ENCODE measurements at places on chromosomes 2 and 18.

- no peak for DNase-seq
These were observed 51.3 kb downstream of the NRP2 start for GRCh38 chr2:205733648-205734047.

DNA sequence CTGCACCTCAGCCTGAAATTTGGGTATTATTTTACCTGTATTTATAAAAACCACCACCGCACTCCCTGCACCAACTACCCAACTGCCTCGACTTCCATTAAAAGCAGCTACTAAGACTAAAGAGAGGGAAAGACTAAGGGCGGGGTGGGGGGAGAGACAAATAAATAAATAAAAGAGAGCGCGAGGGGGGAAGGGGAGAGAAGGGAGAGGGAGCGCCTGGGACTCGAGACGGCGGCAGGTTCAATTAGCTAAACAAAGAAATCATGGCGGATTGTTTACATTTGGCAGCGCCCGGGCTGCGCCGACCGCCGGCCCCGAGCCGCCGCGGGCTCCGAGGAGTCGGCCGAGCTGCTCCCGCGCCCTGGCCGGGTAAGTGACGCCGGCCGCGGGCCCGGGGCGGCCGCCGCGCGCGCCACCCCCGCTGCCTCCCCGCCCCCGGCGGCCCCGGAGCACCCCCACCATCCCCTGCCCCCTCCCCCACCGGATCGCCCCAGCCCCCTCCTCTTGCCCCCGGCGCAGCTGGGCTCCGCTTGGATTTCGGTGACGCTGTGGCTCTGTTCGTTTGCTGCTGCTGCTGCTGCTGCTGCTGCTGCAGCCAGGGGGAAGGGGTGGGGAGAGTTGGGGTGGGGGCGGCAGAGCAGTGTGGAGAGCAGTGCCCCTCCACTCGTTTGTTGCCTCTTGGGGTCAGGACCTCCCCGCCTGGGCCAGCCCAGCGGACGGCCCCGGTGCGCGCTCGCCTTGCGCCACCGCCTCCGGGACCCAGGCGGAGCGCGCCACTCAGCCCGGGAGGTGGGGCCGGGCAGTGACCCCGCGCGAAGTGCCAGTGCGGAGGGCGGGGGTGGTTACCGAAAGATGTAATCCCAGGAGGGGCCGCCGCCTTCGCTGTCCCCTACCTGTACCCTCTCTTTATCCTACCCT, 187.2 kb upstream of the FANCL start:
- no peak for DNase-seq

DNA sequence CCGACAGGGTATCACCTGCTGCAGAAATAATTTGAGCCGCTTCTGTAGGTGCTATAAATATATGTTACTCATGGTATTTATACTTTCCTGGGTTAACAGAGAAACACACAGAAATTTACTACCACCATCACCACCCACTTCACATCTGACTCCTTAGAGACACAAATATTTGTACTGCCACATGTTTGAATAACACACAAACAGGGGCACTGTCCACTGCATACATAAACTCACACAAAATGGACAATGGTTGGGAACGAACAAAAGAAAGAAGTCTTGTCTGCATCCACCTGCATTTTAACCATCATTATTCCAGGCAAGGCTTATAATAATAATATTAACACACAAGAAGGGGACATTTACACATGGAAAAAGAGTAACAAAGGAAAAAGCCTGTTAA, 24.0 kb downstream of the IMMT start:
- no peak for DNase-seq

GRCh38 chr18:22765896-22766295, 167.2 kb upstream of the RBBP8 start:
- DNase-seq, result peak; percentile 14

Measured in iris pigment epithelial cell (primary cell).